ENCODE measurements at places on chromosomes 4 and X.

DNA sequence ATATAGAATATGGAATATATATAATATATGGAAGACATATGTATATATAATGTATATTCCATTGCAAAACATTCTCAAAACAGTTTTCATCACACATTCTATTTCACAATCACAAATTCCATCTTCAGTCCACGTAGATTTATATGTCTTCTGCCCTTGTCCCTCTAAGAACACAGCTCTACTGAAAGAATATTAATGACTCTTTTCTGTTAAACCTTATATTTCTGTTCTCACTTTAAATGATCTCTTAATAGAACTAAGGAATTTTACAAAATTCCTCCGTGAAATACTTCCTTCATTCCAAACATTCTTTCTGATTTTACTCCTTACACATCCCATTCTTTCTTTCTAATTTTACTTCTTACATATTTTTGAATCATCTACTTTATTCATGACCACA is 1043.1 kb upstream of the PABPC4L start:
- DNase-seq, result no peak

GRCh38 chr4:23728393-23728792 is 161.5 kb downstream of the PPARGC1A start:
- DNase-seq, result no peak

GRCh38 chr4:65510976-65511375 is 159.3 kb downstream of the EPHA5 start:
- DNase-seq, result no peak

DNA sequence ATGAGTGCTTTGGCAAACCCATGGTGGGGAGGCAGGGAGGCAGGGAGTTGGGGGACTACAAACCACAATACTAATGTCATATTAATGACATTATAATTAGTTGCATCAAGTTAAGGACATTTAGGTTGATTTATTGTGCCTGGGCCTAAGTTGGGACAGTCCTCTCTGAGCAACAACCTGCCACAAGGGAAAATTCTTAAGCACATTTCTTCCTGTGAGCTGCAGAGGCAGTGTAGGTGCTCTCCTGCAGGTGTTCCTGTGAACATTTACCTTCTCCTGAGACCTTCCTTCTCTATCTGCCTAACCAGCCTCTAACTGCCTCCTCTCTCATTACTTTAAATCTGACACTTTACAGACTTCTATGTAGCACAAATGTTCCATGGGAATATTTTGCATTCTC is 1830.0 kb upstream of the AGA start:
- DNase-seq, result no peak

DNA sequence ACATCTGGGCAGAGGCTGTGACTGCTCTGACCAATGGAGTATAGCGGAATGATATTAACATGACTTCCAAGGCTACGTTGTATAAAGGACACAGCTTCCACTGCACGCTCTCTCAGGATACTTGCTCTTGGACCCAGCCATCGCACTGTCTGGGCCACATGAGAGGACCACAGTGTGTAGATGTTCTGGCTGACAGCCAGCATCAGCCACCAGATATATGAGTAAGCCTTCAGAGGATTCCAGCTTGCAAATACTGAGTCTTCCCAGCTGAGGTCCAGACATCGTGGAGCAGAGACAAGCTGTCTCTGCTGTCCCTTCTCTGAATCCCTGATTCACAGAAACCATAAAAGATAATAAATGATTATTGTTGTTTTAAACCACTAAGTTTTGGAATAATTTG is 146.8 kb upstream of the USP9X start:
- no peak for DNase-seq

DNA sequence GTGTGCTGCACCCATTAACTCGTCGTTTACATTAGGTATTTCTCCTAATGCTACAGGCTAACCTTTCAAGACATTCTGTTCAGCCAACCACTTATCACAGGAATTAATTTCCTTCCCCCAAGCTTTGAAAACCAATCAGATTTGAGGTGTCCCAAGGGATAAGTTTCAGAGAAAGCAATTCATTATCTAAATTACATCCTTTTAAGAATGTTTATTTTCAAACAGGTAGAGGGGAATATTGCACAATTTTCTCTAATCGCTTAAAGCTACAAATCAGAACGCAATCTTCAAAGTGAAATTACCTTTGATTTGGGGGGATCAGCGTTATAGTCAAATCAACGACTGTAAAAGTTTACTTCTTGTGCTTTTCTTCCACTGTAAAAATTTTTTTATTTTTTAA is 1.6 kb downstream of the CLOCK start:
- DNase-seq, result no peak
